ENCODE measurements at places on chromosomes 6 and 20. TPM values are rescaled to one million over a fixed set of nuclear protein-coding genes. Genes with fewer than 3 reads are reported as not detected.

GRCh38 chr6:76831299-76831698 is 632.0 kb downstream of the HTR1B start:
- DNase-seq: no peak

- DNase-seq: no peak
Observed at GRCh38 chr6:152112491-152113261, 305.2 kb downstream of the ESR1 start.

DNA sequence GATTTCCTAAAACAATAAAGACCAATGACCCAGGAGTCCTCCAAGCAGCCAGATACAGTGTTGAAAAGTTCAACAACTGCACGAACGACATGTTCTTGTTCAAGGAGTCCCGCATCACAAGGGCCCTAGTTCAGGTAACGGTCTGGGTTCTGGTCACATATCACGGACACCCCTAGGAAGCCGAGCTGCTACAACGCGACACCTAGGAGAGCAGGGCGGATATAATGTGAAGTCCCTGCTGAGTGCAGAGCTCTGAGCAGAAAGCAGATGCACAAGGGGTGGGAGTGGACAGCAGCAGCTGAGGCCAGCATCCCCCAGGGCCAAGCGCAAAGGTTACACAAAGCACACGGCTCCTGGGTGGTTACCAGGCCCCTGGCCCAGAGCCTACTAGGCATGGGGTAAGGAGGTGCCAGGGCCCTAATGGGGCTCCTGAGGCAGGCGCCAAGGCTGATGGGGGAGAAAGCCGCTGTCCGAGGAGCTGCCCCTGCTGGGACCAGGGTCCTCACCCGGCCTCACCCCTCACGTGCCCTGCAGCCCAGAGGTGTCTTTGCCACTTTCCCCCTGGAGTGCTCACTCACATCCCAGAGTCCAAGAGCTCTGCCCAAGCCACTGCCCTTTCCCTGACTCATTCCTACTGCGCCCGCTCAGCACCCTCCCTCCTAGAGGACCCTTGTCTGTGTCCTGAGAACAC is 8.4 kb downstream of the CST7 start:
- DNase-seq: no peak

Gene BCAS1
- total RNA-seq: 149 TPM

Gene BEND3
- total RNA-seq: 8.3 TPM

Gene MMP24
- total RNA-seq: 0.09 TPM

- no peak for DNase-seq
Observed at GRCh38 chr20:37533154-37533715, 5.6 kb upstream of the BLCAP start.

Gene OPRL1
- 0.15 TPM for total RNA-seq

Gene NTSR1
- total RNA-seq: not detected

GRCh38 chr6:129620234-129620610 is 89.8 kb downstream of the ARHGAP18 start:
- DNase-seq: no peak

DNA sequence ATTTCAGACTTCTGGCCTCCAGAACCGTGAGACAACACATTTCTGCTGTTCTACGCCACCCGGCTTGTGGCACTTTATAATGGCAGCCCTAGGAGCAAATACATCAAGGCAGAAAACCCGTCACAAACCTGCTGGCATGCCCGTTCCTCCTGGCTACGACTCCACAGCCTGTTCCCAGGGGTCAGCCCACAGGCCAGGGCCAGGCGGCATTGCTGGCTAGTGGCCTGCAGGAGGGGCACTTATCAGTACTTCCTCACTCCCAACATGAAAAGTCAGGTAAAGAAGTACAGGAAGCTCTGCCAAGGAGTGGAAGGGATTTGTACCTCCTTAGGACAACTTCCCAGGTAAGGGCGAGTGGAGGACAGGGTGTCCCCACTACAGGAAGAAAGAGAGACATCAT is 223.1 kb upstream of the AGPAT4 start:
- no peak for DNase-seq

Gene PNLDC1
- total RNA-seq: not detected

Gene EXOC2
- 13.9 TPM for total RNA-seq

- DNase-seq: no peak
Observed at GRCh38 chr20:33773412-33774089, 37.6 kb upstream of the CHMP4B start.

Gene ATP9A
- total RNA-seq: 90.1 TPM

GRCh38 chr20:19932170-19932667 is 84.9 kb upstream of the NAA20 start:
- DNase-seq: peak; percentile 40

Gene HSPA1L
- total RNA-seq: 0.89 TPM

GRCh38 chr6:43310134-43310533 is 1.5 kb upstream of the CRIP3 start:
- no peak for DNase-seq

GRCh38 chr20:59598625-59599310 is 5.6 kb upstream of the PHACTR3 start:
- DNase-seq: no peak

Gene TRIM31
- 80.0 TPM for total RNA-seq

Gene ADGRB3
- 1.2 TPM for total RNA-seq
